ENCODE measurements at places on chromosomes 6 and 20. TPM values are rescaled to one million over a fixed set of nuclear protein-coding genes. Genes with fewer than 3 reads are reported as not detected.
A peak's percentile ranks its signal among the peaks of the same experiment; 100 is the strongest.

DNA sequence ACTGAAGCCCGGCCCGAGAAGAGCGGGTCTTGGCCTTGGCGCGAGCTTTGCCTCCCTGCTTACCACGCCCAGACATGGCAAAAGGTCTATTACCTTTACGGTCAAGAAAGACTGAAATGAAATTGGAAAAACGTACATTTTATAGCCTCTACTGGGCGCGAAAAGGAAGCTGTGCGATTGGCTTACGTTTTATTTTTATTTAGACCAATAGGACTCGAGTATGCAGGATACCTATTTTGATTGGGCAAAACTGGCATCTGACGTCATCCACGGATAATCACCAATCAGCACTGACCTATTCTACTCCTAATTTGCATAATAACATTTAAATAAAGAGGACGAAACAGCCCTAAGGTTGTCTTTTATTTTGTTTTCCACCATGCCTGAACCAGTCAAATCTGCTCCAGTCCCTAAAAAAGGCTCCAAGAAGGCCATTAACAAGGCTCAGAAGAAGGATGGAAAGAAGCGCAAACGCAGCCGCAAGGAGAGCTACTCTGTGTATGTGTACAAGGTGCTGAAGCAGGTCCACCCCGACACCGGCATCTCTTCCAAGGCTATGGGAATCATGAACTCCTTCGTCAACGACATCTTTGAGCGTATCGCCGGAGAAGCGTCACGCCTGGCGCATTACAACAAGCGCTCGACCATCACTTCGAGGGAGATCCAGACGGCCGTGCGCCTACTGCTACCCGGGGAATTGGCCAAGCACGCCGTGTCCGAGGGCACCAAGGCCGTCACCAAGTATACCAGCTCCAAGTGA is 97.4 kb downstream of the OR2B2 start:
- H3K4me3 ChIP-seq = peak overlapping the region; percentile 47
- peak; percentile 98 for DNase-seq
- H3K27me3 ChIP-seq = no peaks in the 10 kb centered on the region
- H3K36me3 ChIP-seq = no peaks in the 10 kb centered on the region
- peak overlapping the region; percentile 95 for H3K27ac ChIP-seq

GRCh38 chr6:15914553-15914952 is 214.3 kb upstream of the MYLIP start:
- H3K36me3 ChIP-seq = no peaks in the 10 kb centered on the region
- no peaks in the 10 kb centered on the region for H3K27me3 ChIP-seq
- no peak overlapping the region for H3K27ac ChIP-seq
- no peak overlapping the region for H3K4me3 ChIP-seq
- DNase-seq = no peak
- no peaks in the 10 kb centered on the region for H3K4me1 ChIP-seq

DNA sequence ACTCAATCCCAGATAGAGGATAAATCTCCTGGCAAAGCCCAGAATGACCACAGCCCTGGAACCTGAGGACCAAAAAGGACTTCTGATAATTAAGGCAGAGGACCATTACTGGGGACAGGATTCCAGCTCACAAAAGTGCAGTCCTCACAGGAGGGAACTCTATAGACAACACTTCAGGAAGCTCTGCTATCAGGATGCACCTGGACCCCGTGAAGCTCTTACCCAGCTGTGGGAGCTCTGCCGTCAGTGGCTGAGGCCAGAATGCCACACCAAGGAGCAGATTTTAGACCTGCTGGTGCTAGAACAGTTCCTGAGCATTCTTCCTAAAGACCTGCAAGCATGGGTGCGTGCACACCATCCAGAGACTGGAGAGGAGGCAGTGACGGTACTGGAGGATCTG is 992 bp downstream of the ZSCAN16 start:
- peaks cover 15% of the 10 kb centered on the region for H3K36me3 ChIP-seq
- no peak overlapping the region for H3K4me3 ChIP-seq
- DNase-seq = no peak
- H3K4me1 ChIP-seq = peaks cover 4% of the 10 kb centered on the region
- H3K27ac ChIP-seq = no peak overlapping the region

GRCh38 chr6:160252073-160252813 is 6.4 kb downstream of the SLC22A2 start:
- no peaks in the 10 kb centered on the region for H3K36me3 ChIP-seq
- no peak overlapping the region for H3K4me3 ChIP-seq
- no peak for DNase-seq
- H3K27me3 ChIP-seq = no peaks in the 10 kb centered on the region
- H3K4me1 ChIP-seq = peaks cover 4% of the 10 kb centered on the region

- H3K27ac ChIP-seq = no peak overlapping the region
- H3K27me3 ChIP-seq = peaks cover 4% of the 10 kb centered on the region
- DNase-seq = no peak
- no peak overlapping the region for H3K4me3 ChIP-seq
- H3K36me3 ChIP-seq = no peaks in the 10 kb centered on the region
Observed at GRCh38 chr6:169979873-169980432, 228.5 kb downstream of the ERMARD start.

DNA sequence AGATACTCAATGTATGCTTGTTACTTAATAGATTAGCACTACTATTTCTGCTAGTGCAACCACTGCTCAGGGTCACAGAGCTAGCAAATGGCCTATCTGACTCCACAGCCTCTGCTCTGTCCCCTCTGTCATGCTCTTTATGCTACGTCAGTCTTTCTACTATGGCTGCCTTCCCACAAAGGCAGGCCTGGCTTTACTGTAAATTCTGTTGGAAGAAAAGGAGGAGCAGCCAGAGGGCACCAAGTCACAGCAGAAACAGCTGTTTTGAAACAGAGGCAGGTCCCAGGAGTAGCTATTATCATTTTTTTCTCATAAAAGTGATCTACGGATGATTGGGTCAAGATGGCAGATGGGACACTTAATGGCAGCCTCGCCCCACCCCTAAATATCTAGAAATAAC is 10.0 kb upstream of the ELMO2 start:
- H3K36me3 ChIP-seq = no peaks in the 10 kb centered on the region
- peak; percentile 25 for DNase-seq
- peaks cover 4% of the 10 kb centered on the region for H3K27me3 ChIP-seq
- H3K4me1 ChIP-seq = no peaks in the 10 kb centered on the region
- no peak overlapping the region for H3K4me3 ChIP-seq

DNA sequence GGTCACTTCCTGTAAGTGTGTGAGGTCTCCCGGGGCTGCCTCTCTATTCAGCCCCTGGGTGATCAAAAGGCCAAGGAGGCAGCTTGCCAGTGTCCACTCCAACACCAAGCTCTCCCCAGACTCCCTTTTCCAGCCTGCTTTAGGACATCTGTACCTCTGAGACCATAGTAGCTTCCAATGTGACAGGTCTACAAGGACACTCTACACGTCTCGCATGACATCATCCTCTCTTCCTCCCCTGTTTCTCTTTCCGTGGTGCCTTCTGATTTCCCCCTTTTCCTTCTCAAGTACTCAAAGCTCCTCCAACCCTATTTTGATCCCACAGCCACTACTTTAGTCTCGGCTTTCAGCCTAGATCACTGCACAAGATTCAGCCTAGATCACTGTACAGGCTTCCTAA is 26.4 kb downstream of the HLA-F start:
- no peak overlapping the region for H3K4me3 ChIP-seq
- peaks cover 22% of the 10 kb centered on the region for H3K4me1 ChIP-seq
- peak; percentile 13 for DNase-seq
- H3K27ac ChIP-seq = no peak overlapping the region
- no peaks in the 10 kb centered on the region for H3K36me3 ChIP-seq
- peaks cover 48% of the 10 kb centered on the region for H3K27me3 ChIP-seq

DNA sequence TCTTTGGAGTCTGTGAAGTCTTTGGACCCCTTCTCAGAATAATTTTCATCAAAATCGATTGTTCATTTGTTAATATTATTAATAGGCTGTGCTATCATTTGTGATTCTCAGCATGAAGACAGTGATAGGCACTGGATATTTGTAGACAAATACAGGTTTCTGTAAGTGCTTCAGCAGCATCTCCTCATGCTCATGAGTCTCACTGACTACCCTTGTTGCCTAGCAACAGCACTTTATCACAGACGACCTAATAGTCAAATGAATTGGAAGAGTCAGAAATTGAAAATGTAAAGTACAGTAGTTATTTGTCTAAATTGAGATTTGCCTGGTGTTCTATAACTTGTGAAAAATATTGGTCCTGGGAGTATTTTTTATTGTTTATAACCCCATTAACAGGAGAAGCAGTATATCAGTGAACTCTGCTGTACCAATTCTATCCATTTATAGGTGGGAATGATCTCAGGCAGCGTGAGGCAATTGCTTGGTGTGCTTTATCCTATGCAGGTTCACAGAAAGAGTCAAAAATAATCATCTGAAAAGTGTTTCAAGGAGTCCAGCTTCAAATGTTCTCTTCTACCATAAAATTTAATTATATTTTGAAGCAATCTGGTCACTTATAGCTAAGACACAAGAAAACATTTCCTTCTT is 684.6 kb downstream of the RFPL4B start:
- H3K4me1 ChIP-seq = no peaks in the 10 kb centered on the region
- H3K27me3 ChIP-seq = no peaks in the 10 kb centered on the region
- no peaks in the 10 kb centered on the region for H3K36me3 ChIP-seq
- DNase-seq = no peak

The EPB41L1 gene
- 14.3 TPM for total RNA-seq

The GABRR1 gene
- total RNA-seq = 0.40 TPM

The EYA2 gene
- 1.5 TPM for total RNA-seq

The SLC22A1 gene
- 1.2 TPM for total RNA-seq

The PEX3 gene
- total RNA-seq = 21.9 TPM

Data from muscle of leg (tissue), 16 donors.